ENCODE measurements at places on chromosomes 7 and 10.

- DNase-seq: no peak
These were observed 132.0 kb downstream of the ST7 start for GRCh38 chr7:117085275-117085674.

DNA sequence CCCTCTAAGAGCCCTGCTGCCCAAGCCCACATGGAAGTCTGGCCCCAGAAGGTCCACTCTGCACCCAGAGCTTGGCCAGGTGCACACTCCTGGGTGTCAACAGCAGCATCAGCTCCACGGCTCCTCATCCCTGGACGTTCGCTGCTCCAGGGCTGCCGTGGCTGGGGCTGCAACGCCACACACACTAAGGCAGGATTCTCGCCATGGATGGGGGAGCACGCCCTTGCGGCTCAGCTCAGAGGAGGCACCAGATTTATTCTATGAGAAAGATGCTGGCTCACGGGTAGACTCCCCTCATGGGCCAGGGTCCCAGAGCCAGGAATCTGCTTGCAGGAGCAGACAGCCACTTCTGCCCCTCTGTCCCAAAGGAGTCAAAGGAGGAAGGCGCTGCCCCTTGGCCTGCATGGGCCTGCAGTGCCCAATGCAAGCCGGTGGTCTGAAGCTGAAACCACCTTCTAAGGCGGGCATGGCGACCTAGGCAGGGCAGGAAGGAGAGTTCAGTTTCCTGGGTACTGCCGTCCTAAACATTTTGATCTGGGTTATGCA lies 42.1 kb downstream of the CFAP46 start:
- no peak for DNase-seq

- DNase-seq: no peak
These were observed 77.9 kb downstream of the HERPUD2 start for GRCh38 chr7:35617041-35617440.

GRCh38 chr10:103767756-103768155 lies 87.6 kb downstream of the SH3PXD2A start:
- DNase-seq: no peak

- no peak for DNase-seq
These were observed 34.2 kb downstream of the GLUD1 start for GRCh38 chr10:87060280-87060928.

- DNase-seq: no peak
These were observed 81.1 kb upstream of the MBL2 start for GRCh38 chr10:52853704-52854103.

- DNase-seq: no peak
These were observed 38.2 kb downstream of the ZNF679 start for GRCh38 chr7:64266341-64266919.

DNA sequence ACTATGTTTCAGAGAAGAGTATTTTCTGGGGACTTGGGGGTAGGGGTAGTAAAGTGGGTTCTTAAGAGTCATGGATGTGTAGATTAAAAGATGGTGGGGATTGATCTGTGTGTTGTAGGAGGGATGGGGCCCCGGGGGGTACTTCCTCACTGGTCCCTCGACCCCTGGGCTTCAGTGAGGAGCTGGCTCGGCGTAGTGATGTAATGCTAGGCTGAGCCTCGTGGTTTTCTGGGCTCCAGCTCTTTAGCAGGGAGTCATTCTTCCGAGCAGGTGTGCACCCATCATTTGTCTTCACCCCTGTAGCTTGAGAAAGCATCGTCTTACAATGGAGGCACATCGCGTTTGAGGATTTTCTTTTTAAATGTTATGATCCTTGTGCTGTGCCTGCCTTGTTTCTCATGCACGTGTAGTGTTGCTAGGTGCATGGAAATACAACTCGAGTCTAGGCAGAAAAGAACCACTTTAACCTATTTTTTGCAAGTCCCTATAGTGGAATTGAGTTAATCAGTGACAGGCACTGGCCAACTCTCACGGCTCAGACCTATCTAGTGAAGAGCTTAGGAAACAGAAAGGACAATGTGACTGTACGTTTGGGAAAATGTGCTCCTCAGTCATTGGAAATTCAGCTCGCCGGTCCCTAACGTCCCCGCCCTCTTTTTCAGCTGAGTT lies 106.1 kb upstream of the BTBD16 start:
- DNase-seq: no peak

DNA sequence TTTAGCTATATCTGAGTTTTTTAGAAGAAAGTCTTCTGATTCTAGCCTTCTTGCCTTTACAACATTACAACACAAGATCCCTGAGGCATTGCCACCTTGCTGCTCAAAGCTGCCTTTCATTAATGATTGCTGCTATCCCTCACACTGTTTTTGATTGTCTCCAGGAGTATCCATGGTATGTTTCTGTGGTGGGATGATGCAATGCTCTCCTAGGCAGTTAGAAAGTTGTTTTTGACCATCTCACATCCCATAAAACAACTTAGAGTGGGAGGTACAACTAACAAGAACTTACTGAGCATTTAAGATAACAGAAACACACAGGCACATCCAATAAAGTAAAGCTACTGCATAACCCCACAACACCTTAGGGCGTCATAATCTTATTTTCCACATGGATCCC lies 1156.0 kb upstream of the LRRTM3 start:
- no peak for DNase-seq

- no peak for DNase-seq
These were observed 4.2 kb downstream of the CCL24 start for GRCh38 chr7:75809396-75809795.

GRCh38 chr10:60140651-60141632 lies 234.6 kb upstream of the CCDC6 start:
- no peak for DNase-seq

GRCh38 chr7:101271021-101271420 lies 26.1 kb upstream of the FIS1 start:
- no peak for DNase-seq

- DNase-seq: no peak
These were observed 258.8 kb upstream of the CTBP2 start for GRCh38 chr10:125419146-125419545.

All from hindlimb muscle (tissue), 1 donor.